ENCODE measurements at places on chromosomes 12 and 14. TPM values are rescaled to one million over a fixed set of nuclear protein-coding genes. Genes with fewer than 3 reads are reported as not detected.
A peak's percentile ranks its signal among the peaks of the same experiment; 100 is the strongest.

The HOXC11 gene
- polyA plus RNA-seq = not detected

DNA sequence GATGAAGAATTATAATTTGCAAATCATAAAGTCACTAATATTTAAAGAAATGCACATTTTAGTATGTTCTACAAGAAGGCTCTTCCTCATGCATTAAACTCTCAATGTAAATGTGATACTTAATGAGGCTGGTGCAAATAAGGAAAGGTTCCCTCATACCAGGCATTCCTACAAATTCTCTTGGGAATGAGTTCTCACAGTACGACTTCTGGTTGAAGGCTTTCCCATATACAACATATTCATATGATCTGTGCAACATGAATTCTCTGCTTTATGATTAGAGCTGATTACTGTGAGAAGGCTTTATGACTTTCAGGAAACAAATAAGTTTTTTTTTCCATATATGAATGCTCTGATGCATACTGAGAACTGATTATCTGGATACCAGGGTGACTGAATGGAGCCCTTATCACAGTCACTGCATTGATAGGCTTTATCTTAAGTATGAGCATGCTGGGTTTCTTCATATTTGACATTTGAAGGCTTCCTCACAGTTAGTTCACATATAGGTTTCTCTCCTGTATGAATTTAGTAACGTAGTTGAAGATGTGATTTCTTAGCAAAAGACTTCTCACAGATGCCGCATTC, 293.9 kb downstream of the RAD51B start:
- H3K4me3 ChIP-seq = no peak overlapping the region
- H3K27me3 ChIP-seq = no peaks in the 10 kb centered on the region
- peaks cover 9% of the 10 kb centered on the region for H3K4me1 ChIP-seq
- peak overlapping the region; percentile 93 for H3K27ac ChIP-seq
- no peaks in the 10 kb centered on the region for H3K36me3 ChIP-seq
- DNase-seq = no peak

The IL26 gene
- polyA plus RNA-seq = not detected

- no peaks in the 10 kb centered on the region for H3K36me3 ChIP-seq
- DNase-seq = peak; percentile 8
- H3K4me1 ChIP-seq = no peaks in the 10 kb centered on the region
- peaks cover 35% of the 10 kb centered on the region for H3K27me3 ChIP-seq
- H3K4me3 ChIP-seq = no peak overlapping the region
Observed at GRCh38 chr12:52090291-52090690, 10.8 kb downstream of the SMIM41 start.

- no peak overlapping the region for H3K27ac ChIP-seq
- H3K27me3 ChIP-seq = no peaks in the 10 kb centered on the region
- DNase-seq = no peak
- H3K4me1 ChIP-seq = peaks cover 19% of the 10 kb centered on the region
- no peak overlapping the region for H3K4me3 ChIP-seq
Observed at GRCh38 chr12:49227713-49228112, 37.2 kb upstream of the TUBA1C start.

The DNAJC22 gene
- polyA plus RNA-seq = 5.3 TPM

DNA sequence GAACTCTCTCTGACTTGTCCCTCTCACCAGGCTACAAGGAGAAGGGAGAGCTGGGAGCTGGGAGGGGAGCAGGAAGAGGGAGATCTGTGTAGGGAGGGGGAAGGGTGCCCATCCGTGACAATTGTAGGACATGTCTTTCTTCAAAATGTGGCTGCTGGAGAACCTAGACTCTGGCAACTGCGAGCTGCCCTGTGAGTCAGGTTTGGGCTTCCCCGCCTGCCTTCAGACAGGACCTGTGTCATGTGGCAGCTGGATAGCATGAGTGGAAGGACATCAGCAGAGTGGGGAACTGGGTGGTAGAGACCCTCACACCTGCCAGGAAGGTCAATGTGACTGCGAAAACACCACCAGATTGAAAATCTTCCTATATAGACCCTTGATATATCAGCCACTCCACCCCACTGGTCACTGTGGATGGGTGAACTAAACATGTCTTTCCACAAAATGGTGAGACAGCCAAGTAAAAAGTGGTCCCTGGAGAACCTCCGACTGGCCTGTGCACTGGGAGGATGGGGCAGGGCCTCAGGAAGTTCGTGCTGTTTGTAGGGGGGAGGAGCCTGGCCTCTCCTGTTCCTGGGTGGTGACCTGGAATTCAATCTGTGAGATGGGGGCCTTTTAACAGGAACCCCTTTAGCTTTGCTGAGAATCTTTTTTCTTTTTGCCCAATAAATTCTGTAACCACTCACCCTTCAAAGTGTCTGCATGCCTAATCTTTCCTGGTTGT, 62.2 kb upstream of the CAPRIN2 start:
- no peaks in the 10 kb centered on the region for H3K4me1 ChIP-seq
- H3K27me3 ChIP-seq = no peaks in the 10 kb centered on the region
- no peak overlapping the region for H3K4me3 ChIP-seq
- H3K36me3 ChIP-seq = no peaks in the 10 kb centered on the region
- no peak for DNase-seq

The TMEM121 gene
- polyA plus RNA-seq = 9.1 TPM

The RTRAF gene
- polyA plus RNA-seq = 42.5 TPM

GRCh38 chr12:82593901-82594396, 92.8 kb upstream of the TMTC2 start:
- no peaks in the 10 kb centered on the region for H3K4me1 ChIP-seq
- H3K27ac ChIP-seq = no peak overlapping the region
- no peak for DNase-seq
- H3K36me3 ChIP-seq = no peaks in the 10 kb centered on the region

The TAS2R19 gene
- polyA plus RNA-seq = 0.47 TPM

GRCh38 chr14:22915886-22916521, 2.9 kb downstream of the RBM23 start:
- H3K4me3 ChIP-seq = no peak overlapping the region
- peaks cover 28% of the 10 kb centered on the region for H3K36me3 ChIP-seq
- no peaks in the 10 kb centered on the region for H3K27me3 ChIP-seq
- H3K4me1 ChIP-seq = no peaks in the 10 kb centered on the region
- no peak for DNase-seq

DNA sequence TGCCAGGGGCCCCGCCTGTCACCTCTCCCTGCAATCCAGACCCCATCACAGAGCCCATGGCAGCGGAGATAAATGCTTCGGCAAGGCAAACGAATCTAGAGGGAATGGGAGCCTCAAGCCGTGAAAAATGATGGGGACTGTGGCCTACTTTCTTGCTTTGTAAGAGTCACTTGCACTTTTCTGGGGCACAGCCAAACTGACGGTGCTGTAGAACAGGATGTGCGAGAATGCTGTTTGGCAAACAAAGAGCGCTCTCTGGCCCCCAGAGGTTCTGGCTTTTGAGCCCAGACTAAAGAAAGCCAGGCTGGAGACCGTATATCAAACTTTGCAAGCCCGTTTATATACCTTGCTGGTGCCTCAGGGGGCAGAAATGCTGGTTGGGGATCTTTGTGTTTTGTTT, 108.7 kb downstream of the CACNA1C start:
- H3K36me3 ChIP-seq = no peaks in the 10 kb centered on the region
- no peak overlapping the region for H3K4me3 ChIP-seq
- H3K27ac ChIP-seq = no peak overlapping the region
- peaks cover 4% of the 10 kb centered on the region for H3K4me1 ChIP-seq

GRCh38 chr12:116137318-116137717, 140.2 kb downstream of the MED13L start:
- no peak for DNase-seq
- H3K4me1 ChIP-seq = peaks cover 63% of the 10 kb centered on the region
- H3K4me3 ChIP-seq = no peak overlapping the region
- H3K36me3 ChIP-seq = no peaks in the 10 kb centered on the region

DNA sequence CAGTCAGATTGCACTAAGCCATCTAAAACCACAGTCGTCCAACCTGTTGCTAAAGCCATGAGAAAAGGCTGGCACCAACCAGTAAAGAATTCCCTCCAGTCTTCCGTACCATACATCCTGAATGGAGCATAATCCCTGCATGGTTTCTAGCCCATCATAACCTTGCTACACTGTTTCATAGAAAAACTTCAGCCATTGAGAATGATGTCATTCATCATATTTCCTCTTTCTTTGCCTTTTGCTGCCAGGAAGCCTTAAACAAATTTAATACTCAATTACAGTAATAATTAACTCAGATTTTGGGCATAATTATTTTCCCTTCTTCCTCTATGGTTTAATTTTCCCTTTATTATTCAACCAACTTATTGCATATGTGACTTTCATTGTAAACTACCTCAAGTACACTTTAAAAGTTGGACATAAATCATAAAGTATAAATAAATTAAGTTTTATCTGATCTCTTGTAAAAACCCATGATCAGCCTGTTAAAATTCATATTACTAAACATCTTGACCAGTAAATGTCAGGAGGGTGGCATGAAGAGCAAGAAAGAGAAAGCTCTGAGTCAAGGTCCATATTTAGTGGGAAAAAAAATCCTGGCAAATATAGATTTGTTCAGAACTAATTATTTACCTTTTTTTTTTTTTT, 264.7 kb downstream of the ZFP36L1 start:
- no peak overlapping the region for H3K4me3 ChIP-seq
- H3K4me1 ChIP-seq = no peaks in the 10 kb centered on the region
- H3K27me3 ChIP-seq = no peaks in the 10 kb centered on the region
- no peak overlapping the region for H3K27ac ChIP-seq
- no peak for DNase-seq
- H3K36me3 ChIP-seq = no peaks in the 10 kb centered on the region

DNA sequence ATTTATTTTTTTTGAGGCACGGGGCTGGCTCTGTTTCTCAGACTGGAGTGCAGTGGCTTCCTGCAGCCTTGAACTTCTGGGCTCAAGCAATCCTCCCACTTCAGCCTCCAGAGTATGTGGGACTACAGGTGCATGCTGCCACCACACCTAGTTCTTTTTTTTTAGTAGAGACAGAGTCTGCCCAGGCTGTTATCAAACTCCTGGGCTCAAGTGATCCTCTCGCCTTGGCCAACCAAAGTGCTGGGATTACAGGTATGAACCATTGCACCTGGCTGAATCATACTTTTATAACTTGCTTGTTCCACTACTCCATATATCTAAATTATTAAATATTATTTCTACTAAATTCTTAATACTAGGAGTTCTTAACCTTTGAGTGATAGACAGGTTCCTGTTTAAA, 111.6 kb downstream of the BTG1 start:
- no peak for DNase-seq
- H3K4me3 ChIP-seq = no peak overlapping the region
- no peaks in the 10 kb centered on the region for H3K27me3 ChIP-seq
- peaks cover 17% of the 10 kb centered on the region for H3K4me1 ChIP-seq
- H3K27ac ChIP-seq = no peak overlapping the region

The SPTLC2 gene
- polyA plus RNA-seq = 14.4 TPM

The SLC7A7 gene
- polyA plus RNA-seq = 0.19 TPM

The RPS29 gene
- polyA plus RNA-seq = 15,074 TPM

GRCh38 chr12:106915635-106916026, 40.1 kb upstream of the TMEM263 start:
- H3K27ac ChIP-seq = no peak overlapping the region
- no peak for DNase-seq
- H3K27me3 ChIP-seq = no peaks in the 10 kb centered on the region
- no peak overlapping the region for H3K4me3 ChIP-seq
- no peaks in the 10 kb centered on the region for H3K4me1 ChIP-seq

DNA sequence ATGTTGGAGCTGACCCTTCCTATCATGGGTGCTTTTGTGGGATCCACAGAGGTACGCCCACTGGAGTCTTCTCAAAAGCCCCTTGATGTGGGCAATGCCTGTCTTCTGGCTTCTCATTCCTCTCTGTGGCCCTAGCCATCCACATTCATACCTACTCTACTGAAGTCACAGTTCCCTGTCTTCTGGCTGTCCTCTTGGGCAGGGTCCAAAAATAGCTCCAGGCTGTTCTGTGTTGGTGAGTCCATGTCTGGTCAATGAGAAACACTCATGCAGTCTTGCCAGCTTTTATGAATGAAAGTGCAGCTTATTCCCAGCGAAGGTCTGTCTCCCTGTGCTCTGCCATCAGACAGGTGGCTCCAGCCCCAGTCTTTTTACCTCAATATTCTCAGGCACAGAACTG, 135.9 kb upstream of the MDM1 start:
- H3K4me1 ChIP-seq = no peaks in the 10 kb centered on the region
- no peak for DNase-seq
- H3K27me3 ChIP-seq = no peaks in the 10 kb centered on the region
- H3K36me3 ChIP-seq = no peaks in the 10 kb centered on the region
- H3K27ac ChIP-seq = no peak overlapping the region
- no peak overlapping the region for H3K4me3 ChIP-seq

- DNase-seq = no peak
- no peaks in the 10 kb centered on the region for H3K4me1 ChIP-seq
- no peak overlapping the region for H3K4me3 ChIP-seq
- no peaks in the 10 kb centered on the region for H3K36me3 ChIP-seq
- H3K27me3 ChIP-seq = no peaks in the 10 kb centered on the region
Observed at GRCh38 chr12:78483767-78484315, 380.7 kb upstream of the SYT1 start.

The ARMH4 gene
- polyA plus RNA-seq = 0.31 TPM

- no peaks in the 10 kb centered on the region for H3K4me1 ChIP-seq
- no peak overlapping the region for H3K27ac ChIP-seq
- peaks cover 2% of the 10 kb centered on the region for H3K36me3 ChIP-seq
- H3K4me3 ChIP-seq = no peak overlapping the region
Observed at GRCh38 chr14:92613008-92613658, 99.6 kb downstream of the RIN3 start.

DNA sequence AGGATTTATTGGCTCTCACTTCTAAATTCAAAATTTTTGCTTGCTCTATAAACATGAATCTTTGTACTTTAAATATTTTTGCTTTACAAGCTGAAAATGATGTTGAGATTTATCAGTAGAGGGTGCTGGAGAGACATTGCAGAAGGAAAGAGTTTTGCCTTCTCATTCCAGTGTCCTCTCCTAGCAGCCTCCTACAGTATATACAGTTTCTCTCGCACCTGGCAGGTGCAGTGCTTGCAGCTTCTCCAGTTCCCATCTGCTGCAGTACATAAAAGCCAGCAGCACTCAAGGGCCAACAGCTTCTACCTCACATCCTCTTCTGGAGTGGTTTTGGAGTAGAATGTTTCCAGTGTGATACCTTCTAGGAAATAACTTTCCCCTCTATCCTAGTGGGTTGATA, 601.8 kb upstream of the ATXN7L3B start:
- no peaks in the 10 kb centered on the region for H3K27me3 ChIP-seq
- H3K27ac ChIP-seq = no peak overlapping the region
- DNase-seq = no peak
- no peak overlapping the region for H3K4me3 ChIP-seq
- no peaks in the 10 kb centered on the region for H3K36me3 ChIP-seq

- no peaks in the 10 kb centered on the region for H3K27me3 ChIP-seq
- no peak overlapping the region for H3K27ac ChIP-seq
- no peak overlapping the region for H3K4me3 ChIP-seq
Observed at GRCh38 chr14:92719890-92720323, 28.5 kb downstream of the LGMN start.

DNA sequence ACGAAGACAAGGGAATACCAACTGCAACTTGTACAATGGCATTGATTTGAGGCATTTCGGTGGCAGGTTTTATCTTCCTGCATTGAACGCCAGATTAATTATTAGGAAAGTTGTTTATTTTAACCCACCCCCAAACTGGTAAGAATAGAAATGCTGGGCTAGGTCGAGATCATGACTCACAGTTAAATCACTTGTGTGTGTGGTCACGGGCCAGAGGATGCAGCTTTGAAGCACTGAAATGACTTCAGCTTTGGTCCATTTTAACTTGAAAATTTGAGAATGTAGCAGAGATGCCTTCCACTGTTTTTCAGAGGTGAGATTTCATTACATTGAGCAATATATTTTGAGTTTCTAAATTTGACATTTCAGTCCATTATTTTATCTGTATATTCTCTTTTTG, 23.6 kb upstream of the KCNH3 start:
- H3K36me3 ChIP-seq = peaks cover 38% of the 10 kb centered on the region
- H3K27ac ChIP-seq = peak overlapping the region; percentile 67
- peaks cover 41% of the 10 kb centered on the region for H3K4me1 ChIP-seq
- H3K27me3 ChIP-seq = no peaks in the 10 kb centered on the region
- no peak for DNase-seq

The C1S gene
- polyA plus RNA-seq = 14.5 TPM

GRCh38 chr12:76420222-76420621, 72.0 kb upstream of the BBS10 start:
- no peak overlapping the region for H3K27ac ChIP-seq
- H3K4me1 ChIP-seq = peaks cover 9% of the 10 kb centered on the region
- no peak for DNase-seq
- no peaks in the 10 kb centered on the region for H3K27me3 ChIP-seq

Measured in SK-N-SH (cell line).